ENCODE measurements at places on chromosomes 6 and 20. TPM values are rescaled to one million over a fixed set of nuclear protein-coding genes. Genes with fewer than 3 reads are reported as not detected.
A peak's percentile ranks its signal among the peaks of the same experiment; 100 is the strongest.

DNA sequence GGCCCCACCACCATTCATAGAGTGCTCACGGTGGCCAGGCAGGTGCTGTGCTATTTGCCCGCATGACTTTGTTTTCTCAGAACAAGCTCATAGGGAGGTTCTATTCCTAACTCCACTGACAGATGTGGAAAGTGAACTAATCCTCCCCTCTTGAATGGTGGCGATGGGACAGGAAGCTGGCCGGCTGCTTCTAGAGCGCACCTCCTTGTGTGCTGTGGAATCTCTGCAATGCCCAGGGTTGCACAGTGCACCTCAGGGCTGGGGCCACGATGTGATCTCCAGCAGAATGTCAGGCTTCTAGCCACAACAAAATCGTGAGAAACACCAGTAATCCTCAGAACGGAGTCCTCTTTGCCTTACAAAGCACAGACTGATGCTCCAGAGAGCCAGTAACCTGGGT is 53.8 kb upstream of the SLC22A23 start:
- DNase-seq = no peak

GRCh38 chr20:63895952-63896263 is 982 bp downstream of the DNAJC5 start:
- no peak for DNase-seq

GRCh38 chr6:150053450-150053849 is 15.5 kb downstream of the ULBP3 start:
- no peak for DNase-seq

DNA sequence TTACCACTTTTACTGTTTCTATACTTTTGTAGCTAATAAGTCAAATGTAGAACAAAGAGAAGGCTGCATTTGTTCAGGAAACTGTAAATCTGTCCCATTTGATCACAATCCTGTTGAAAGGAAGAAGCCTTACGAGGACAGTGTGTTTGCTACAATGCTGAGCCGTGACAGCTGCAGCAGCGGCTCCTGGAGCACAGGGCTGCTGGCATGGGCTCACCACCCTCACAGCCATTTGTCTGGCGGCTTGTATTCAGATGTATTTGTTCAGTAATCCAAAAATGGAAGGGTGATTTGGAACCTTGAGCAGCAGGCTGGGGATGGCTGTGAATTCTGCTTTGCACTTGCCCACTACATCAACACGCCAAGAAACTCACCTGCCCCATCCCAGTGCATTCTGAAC is 5.7 kb downstream of the TUBB2A start:
- no peak for DNase-seq

DNA sequence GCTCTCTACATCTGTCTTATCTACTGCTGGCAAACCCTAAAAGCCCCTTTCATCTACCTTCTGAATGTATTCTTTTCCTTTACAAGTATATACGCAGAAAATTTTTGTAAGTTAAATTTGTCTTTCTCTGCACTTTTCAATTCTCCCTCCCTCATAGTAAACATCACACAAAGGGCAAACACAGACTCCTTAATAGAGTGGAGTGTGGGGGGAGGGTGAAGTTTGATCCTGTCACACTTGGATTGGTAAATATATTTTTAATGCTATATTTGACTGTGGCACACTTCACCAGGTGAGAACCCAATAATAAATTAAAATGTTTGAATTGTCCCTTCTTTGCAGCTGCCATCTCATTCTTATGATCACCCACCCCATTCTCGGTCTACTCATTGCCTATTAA is 33.2 kb upstream of the PAQR8 start:
- DNase-seq = no peak

DNA sequence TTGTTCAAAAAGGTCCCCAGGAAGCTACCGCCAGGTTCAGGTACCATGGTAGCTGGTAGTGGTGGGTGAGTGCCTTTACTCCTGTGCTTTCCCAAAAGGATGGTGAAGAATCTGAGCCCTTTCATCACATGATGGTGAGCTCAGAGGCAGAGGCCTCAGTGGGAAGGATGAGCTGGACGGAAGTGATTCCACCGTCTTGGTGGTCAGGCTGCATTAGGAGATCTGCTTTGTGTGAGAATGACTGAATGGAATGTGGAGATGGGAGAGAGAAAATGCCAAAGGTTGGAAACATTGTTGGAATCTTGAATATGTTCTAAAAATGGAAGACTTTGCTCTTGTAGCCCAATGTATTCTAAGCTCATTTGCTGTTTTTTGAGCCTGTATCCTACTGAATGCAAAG is 108.1 kb upstream of the SCP2D1 start:
- DNase-seq = peak; percentile 90

DNA sequence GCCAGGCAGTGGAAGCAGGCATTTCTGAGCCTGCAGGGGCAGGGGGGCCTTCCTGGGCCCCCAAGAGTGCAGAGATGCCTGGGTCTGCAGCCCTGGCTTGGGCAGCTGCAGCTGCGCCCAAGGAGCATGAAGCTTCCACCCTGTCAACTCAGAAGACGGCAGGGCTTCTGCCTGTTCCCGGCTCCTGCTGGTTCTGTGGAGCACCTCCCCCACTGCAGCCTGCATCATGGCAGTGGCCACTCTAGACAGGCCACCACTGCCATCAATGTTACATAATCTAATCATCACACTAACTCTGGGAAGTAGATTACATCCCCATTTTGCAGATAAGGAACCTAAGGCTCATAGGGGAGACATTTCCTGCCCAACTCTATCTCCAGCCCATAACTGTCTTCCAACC is 21.1 kb upstream of the TOP1 start:
- DNase-seq = no peak

GRCh38 chr6:72621291-72622093 is at the start of gene KCNQ5:
KCNQ5 (plus strand) TSS chr6:72622064.
- no peak for DNase-seq

DNA sequence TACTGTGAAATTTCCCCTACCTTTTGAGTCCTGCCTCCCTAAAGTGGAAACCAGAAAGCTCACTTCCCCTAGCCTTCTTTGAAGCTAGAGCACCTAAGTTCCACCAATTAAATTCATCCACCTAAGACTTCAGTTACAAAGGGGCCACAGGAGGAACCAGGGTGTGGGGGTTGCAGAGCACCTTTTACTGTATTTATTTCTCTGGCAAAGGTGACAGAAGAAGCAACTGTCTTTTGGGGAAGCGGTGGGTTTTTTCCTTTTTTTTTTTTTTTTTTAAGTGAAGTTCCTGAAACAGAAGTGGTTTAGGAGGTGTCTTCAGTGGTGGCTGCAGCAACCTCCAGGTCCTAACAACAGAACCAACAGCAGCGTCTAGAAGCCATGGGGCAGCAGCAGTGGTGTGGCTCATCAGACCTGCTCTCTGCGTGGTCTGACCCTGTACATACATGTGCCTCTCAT is 13.1 kb downstream of the PSMB9 start:
- DNase-seq = no peak

- no peak for DNase-seq
Measured at GRCh38 chr6:88141561-88142296, 24.4 kb downstream of the CNR1 start.

GRCh38 chr6:42709871-42710270 is 12.5 kb downstream of the PRPH2 start:
- no peak for DNase-seq

DNA sequence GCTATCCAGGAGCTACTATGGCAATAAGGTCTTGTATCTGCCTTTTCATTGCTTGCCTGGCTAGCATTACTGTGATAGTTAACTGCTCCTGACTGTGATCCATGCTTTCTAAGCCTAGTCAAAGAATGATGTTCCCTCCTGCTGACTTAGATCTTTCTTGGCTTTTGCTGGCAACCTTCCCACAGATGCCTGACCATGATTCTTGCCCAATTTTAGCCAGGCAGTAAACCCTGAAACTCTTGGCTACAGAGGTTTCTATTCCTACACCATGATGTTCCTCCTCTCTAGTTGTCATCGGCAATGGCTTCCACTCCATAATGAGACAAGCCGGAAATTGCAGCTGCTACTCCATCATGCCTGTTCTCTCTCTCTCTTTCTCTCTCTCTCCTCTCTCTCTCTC is 238.1 kb downstream of the HAO1 start:
- no peak for DNase-seq

DNA sequence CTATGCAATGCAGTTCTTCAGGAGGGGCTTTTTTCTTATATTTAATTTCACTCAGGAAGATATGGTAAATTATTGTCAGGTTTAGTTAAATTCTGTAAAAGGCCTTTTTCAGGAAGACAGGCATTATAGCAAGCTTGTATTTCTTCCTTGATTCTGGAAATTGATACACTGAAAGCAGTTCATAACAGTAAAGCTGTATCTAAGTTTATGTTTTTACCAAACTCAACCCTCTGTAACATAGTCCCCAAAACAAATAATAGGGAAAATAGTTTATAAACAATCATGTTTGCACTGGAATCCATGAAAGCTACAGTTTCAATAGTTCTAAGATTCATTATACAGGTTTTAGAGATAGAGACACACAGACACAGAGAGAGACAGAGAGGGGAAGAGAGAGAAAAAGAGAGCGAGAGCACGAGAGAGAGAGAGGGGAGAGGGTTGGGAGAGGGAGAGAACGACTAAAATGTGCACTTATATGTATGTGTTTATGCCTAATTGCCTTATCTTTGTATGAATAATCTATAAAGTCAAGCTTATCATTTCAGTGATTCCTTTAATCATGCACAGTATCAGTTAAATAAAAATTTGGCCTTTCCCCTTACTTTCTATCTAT is 454.4 kb downstream of the RFPL4B start:
- DNase-seq = no peak

GRCh38 chr20:4329232-4329631 is 313.9 kb upstream of the RNF24 start:
- no peak for DNase-seq

- DNase-seq = peak; percentile 47
Measured at GRCh38 chr6:152316024-152316423, 321.1 kb downstream of the SYNE1 start.

- DNase-seq = peak; percentile 60
Measured at GRCh38 chr20:16368645-16369292, 204.5 kb downstream of the KIF16B start.

- no peak for DNase-seq
Measured at GRCh38 chr20:58362206-58362516, 26.9 kb upstream of the VAPB start.

GRCh38 chr6:79403563-79403962 is 133.7 kb downstream of the LCA5 start:
- DNase-seq = no peak

GRCh38 chr20:41040855-41041254 is 12.2 kb downstream of the TOP1 start:
- no peak for DNase-seq

DNA sequence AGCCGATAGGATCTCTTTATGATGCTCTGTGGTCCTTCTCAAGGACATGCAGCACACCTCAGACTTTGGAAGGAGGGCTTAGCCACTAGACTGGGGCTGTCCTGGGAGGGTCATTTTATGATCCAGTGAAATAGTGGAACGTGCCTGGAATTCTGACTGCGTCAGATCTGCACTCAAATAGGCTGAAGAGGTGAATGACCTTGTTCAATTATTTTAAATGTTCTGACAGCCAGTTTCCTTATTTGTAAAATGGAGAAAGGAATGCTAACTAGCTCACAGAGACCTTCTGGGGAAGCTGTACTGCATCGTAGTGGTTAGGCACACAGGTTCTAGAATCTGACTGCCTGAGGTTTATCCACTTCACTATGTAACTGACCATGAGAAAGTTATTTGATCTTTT is 587.5 kb downstream of the MAFB start:
- DNase-seq = no peak

DNA sequence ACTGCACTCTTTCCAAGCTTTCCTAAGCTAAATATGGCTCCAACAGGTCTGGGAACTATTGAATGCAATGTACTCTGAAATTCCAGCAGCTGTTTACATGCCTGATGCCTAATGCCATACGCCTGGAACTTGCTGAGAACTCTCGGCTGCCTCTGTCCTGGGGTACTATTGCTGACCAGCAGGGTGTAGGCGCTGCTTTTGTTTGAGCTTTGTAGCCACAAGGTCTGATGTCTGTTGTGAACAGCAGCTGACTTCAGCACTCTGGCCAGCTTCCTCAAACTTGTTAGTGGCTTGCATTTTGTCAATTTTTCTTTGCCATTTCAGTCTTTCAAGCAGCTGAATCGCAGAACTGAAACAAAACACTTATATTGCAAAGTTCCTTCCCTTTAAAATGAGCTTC is 26.7 kb downstream of the SAYSD1 start:
- peak; percentile 18 for DNase-seq

GRCh38 chr20:8395956-8396355 is 263.9 kb downstream of the PLCB1 start:
- no peak for DNase-seq

DNA sequence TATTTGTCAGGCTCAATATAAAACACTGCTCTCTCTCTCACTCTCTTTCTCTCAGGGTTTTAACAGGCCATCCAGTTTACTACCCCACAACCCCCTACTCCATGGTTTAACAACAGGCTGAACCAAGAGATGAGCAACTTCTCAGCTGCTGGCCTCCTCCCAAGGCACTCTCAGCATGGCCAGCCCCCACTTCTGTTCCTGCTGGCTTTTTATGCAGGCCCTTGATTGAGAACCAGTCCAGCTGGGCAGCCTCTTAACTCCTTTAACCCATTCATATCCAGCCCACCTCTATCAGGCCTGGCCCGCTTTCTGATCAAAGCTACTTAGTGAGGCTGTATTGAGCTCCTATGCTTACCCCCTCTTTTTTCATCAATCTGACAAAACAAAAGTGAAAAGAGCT is 346.8 kb upstream of the POU3F2 start:
- no peak for DNase-seq

DNA sequence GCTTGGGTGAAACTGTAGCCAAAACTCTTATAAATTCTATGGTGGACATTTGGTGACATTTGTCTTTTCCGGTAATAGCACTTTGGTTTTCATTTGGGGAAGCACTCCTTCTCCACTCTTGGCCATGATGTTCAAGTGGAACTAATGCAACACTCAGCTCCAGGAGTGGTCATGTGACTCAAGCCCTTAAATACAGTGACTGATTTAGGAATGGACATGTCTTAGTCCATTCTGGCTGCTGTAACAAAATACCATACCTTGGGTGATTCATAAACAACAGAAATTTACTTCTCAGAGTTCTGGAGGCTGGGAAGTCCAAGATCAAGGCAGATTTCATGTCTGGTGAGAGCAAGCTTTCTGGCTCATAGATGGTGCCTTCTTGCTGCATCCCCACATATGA is 10.8 kb upstream of the FKBP1A start:
- no peak for DNase-seq

DNA sequence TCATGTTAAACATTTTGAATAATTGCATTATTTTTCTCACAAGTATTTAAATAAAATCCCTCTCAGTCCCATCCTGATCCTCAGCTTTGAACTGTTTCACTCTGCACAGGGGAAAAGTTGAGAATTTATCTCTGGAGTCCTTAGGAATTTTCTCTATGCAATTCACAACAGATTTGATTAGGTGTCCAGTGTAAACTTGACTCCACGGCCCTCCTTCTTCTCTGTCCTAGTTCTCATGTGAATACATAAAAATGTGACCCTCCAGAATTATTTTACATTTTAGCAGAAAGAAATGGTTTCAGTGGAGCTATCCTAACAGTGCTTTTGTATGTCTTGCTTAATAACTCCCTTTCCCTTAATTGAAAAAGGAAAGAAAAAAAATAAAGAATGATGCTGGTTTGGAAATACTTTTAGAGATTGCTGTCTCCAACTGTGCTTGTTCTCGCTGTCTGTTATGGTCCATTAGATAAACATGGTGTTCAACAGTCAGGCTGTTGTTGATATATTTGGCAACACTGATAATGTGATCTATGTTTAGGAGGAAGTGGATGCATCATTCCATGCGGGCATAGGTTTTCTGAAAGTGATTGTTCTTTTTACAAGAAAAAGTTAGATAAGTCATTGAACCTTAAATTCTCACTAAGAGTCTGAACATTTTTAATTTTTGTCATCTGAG is 599.4 kb upstream of the CITED2 start:
- DNase-seq = no peak

DACT2 gene
- total RNA-seq = not detected

TEAD3 gene
- 12.3 TPM for total RNA-seq

MUCL3 gene
- total RNA-seq = 0.43 TPM

GTSF1L gene
- total RNA-seq = not detected
